ENCODE measurements at places on chromosomes 16 and 17. TPM values are rescaled to one million over a fixed set of nuclear protein-coding genes. Genes with fewer than 3 reads are reported as not detected.

Gene MMP28
- total RNA-seq, result 8.3 TPM

- DNase-seq, result peak; percentile 12
These were observed 89.5 kb downstream of the VAT1L start for GRCh38 chr16:77877712-77878347.

GRCh38 chr16:85645021-85645589 lies 32.0 kb downstream of the GSE1 start:
- DNase-seq, result no peak

DNA sequence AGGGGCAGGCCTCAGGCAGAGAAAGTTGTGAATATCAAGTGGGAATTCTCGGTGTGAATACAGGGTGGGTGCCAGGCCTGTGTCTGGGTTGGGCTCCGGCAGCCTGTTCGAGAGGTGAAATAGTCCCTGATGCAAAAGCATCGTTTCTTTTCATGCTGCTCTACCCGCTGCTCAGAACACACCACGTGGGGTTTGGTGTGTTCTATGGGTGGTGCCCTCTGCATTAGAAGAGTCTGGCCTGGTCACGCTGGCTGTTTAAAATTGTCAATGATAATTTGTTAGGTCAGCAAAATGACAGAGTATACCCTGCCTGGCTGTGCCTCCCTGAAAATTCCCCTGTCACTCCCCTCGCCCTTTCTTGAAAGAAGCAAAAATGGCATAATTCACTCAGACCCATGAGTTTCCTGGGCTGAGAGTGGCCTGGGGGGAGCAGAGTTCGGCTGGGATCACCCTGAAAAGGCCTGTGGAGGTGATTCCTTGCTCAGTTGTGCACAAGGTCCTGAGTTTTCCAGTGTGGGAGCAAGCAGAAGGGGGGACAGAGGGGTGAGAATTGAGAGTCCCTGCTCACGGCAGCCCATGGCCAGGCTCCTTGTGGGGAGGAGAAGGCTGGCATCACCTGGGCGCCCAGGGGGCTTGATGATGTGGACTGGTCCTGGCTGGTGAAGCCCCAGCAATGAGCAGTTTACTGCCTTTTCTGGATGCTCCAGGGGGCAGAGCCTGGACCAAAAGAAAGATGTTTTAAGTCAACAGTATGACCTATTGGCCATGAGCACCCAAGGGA lies 3.2 kb downstream of the CACNG5 start:
- no peak for DNase-seq

Gene TNK1
- total RNA-seq, result not detected

Gene ADAD2
- not detected for total RNA-seq

GRCh38 chr17:63439687-63440086 lies 6.4 kb downstream of the CYB561 start:
- DNase-seq, result peak; percentile 78

DNA sequence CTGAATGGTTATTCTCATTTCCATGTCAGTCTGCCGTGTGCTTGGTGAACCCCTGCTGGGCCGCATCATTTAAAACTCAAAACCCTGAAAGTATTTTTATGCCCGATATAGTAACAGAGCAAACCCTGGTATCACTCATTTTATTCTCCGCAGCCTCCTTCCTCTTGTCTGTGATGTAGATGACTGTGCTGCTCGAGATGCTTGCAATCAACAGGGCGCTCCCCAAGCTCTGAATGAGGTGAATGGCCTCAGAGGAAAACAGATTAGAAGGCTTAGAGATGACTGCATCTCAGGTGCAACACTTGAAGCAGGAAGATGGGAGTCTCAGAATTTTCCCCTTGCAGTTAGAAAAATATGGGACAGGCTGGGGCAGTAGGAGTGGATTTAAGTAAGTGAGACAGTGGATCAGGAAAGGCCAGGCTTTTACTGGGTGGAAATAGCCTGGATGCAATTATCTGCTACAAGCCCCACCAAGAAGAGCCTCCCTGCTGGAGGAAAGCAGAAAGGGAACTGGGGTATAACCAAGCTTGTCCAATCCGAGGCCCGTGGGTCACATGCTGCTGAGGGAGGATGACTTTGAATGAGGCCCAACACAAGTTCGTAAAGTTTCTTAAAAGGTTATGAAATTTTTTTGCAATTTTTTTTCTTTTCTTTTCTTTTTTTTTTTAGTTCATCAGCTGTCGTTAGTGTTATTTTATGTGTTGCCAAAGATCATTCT lies 166.9 kb downstream of the CDH13 start:
- DNase-seq, result no peak

Gene CIBAR2
- total RNA-seq, result not detected

- no peak for DNase-seq
These were observed 351.7 kb downstream of the FOXL1 start for GRCh38 chr16:86930001-86930400.

DNA sequence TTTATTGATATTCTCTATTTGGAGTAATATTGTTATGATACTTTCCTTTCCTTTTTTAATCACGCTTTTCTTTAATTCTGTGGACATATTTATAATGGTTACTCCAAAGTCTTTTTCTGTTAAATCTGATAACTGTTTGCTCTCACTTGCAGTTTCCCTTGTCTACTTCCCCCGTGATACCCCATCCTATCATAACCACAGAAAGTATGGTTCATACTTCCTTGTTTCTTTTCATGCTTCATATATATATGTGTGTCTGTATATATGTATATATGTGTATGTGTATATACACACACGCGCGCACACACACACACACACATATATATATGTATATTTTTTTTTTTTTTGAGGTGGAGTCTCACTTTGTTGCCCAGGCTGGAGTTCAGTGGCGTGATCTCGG lies 23.5 kb downstream of the SPECC1 start:
- DNase-seq, result no peak

- DNase-seq, result no peak
These were observed 4.2 kb downstream of the STAC2 start for GRCh38 chr17:39221572-39221971.

Gene WNT9B
- total RNA-seq, result not detected

DNA sequence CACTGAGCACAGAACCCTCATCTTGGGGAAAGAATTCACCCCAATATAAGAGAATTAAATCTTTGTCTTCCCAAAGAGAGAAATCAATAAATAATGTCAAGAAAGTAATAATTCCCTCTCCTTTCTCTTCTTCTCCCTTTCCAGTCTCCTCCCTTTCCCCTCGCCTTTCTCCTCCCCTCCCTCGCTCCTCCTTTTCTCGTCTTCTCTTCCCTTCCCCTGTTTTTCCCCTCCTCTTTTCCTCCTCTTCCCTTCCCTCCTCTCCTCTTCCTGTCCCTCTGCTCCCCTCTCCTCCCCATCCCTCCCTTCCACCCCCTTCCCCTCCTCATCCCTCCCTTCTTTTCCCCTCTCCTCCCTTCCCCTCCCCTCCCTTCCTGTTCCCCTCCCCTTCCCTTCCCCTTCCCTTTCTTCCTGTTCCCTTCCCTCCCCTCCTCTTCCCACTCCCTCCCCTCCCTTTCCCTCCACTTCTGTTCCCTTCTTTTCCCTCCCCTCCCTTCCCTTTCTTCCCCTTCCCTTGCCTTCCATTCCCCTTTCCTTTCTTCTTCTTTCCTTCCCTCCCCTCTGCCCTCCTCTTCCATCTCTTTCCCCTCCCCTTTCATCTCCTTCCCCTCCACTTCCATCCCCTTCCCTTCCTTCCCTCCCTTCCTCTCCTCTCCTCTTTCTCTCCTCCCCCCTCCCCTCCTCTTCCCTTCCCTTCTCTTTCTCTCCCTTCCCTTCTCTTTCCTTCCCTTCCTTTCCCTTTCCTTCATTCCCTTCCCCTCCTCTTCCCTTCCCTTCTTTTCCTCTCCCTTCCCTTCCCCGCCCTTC lies 363.6 kb downstream of the SHISA9 start:
- DNase-seq, result no peak

- peak; percentile 40 for DNase-seq
These were observed 70.4 kb downstream of the KSR1 start for GRCh38 chr17:27526604-27527002.

DNA sequence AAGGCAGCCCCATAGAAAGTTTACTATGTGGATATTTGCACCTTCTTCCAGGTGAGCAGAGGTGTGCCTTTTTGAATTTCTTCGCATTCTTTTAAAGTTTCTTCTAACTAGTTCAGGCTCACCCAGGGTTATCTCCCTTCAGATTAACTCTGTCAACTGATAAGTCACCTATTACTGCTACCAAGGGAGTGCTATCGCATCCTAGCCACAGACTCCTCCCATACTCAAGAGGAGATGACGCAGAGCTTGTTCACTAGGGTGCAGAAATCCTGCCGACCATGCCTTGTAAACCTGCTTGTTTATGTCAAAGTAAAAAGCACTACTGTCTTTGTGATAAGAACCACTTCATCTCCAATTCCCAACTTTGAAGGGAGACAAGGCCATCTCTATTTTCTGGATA lies 390.1 kb downstream of the RBFOX1 start:
- no peak for DNase-seq

DNA sequence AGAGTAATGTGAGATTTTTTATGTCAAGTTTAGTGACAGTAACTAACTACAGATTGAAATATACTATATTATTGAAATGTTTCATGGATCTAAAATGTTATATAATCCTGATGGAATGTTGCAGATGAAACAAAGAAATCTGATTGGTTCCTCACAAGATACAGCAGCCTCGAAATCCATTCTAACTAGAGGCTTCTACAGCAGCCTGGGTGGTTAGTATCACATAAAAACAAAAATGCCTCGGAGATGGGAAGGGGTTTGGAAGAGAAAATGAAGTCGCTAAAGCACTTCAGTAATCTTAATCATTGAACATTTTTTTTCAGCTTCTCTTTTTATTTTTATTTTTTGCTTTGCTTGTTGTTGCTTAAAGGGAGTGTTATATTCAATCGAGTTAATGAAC lies 75.2 kb downstream of the TANC2 start:
- no peak for DNase-seq

- DNase-seq, result no peak
These were observed 5.9 kb upstream of the CD300H start for GRCh38 chr17:74573169-74573568.

DNA sequence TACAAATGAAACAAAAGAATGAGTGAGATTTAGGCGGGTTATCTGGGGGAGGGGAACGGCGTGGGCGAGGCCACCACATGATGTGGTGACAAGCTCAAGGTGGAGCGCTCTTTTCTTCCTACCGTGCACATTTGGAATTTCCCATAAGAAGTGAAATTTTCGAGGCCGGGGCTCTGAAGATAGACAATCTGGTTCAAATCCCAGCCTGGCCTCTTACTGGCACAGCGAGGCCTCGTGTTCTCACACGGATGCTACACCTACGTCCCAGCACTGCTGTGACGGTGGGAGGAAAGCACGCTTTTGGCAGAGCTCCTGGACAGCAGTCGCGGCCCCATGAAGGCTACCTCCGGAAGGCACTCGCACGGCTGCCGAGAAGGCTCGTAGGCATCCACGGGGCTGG lies 25.2 kb downstream of the ZDHHC7 start:
- DNase-seq, result no peak

GRCh38 chr17:79000396-79001189 lies 9.0 kb downstream of the CANT1 start:
- no peak for DNase-seq

DNA sequence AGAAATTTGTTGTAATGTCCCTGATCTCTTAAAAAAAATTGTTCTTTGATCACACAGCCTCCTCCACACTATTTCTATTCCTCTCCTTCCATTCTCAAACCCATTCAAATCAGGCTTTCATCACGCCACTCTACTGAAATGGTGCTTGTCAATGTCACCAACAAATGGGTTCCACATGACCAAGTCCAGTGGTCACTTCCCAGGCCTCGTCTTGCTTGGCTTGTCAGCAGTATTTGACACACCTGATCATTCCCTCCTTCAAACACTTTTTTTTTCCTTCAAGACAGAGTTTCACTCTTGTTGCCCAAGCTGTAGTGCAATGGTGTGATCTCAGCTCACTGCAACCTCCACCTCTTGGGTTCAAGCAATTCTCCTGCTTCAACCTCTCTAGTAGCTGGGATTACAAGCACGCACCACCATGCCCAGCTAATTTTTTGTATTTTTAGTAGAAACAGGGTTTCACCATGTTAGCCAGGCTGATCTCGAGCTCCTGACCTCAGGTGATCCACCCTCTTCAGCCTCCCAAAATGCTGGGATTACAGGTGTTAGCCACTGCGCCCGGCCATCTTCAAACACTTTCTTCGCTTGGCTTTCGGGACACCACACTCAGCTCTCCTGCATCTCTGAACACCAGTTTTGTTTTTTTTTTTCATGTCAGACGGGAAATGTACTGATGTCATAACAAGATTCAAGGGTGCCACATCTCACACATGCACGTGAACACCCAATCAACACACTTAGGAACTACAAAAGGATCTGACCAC lies 18.3 kb downstream of the NQO1 start:
- peak; percentile 17 for DNase-seq

DNA sequence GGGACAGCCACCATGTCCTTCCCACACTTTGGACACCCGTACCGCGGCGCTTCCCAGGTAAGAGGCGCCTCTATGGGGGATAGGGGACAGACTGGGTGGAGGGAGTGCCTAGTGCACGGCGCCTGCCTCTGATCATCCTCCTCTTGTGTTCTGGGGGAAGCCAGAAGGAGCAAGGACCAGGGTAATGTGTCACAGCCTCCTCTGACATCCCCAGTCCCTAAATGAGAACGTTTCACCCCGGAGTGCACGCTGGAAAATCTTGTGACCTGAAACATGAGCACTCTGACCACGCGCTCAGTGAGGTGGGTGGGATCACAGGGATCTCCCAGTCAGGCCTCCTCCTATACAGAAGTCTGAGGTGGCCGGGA lies 1.1 kb downstream of the IRX6 start:
- no peak for DNase-seq

DNA sequence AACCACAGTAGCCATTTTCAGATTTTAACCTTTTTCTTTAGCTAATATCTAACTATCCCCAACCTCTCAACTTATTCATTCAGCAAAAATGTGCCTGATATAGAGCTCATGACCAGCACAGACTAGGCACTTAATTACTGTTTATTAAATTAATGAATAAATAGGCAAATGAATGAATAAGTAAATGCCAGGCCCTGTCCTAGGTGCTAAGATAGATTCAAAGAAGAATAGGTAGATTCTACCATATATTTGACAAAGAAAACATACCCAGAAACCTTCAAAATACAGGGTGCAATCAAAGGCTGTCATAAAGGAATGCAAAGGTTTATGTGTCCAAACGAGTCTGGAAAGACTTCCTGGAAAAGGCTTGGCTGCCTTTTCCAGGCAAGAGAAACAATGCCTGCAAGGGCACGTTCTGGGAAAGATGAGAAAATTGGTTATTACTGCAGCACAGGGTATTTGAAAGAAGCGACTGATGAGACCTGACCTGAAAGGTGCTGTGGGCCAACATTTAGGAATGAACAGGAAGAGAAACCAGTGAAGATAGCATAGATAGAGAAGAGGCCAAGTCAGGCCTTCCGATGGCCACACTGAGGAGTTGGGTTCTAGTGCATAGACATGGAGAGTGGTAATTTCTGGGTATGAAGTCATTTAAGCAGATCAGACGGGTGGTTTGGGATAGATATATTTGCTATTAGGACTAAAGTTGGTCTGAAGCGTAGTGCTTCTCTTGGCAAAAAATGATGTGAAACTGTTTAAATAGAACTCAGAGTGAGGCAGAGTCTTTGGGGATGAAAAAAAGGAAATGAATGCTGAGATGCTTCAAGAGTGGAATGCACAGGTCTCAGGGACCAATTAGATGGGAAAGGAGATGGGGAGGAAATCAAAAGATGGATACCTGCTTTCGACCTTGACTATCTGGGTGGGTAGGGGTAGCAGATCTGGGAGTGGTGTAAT lies 11.4 kb upstream of the CCL2 start:
- no peak for DNase-seq

Gene NPIPA3
- 0.13 TPM for total RNA-seq

- no peak for DNase-seq
These were observed 7.3 kb downstream of the FMNL1 start for GRCh38 chr17:45228763-45229539.

- DNase-seq, result no peak
These were observed 82.2 kb downstream of the PLXDC1 start for GRCh38 chr17:39069114-39069756.

- DNase-seq, result no peak
These were observed 120.5 kb downstream of the C16orf95 start for GRCh38 chr16:87196661-87197060.
